Activated CD4-positive, alpha-beta memory T cell treated with anti-CD3 and anti-CD28 coated beads for 36 hours (primary cell): ENCODE measurements at places on chromosomes 1 and 21.
A peak's percentile ranks its signal among the peaks of the same experiment; 100 is the strongest.

DNA sequence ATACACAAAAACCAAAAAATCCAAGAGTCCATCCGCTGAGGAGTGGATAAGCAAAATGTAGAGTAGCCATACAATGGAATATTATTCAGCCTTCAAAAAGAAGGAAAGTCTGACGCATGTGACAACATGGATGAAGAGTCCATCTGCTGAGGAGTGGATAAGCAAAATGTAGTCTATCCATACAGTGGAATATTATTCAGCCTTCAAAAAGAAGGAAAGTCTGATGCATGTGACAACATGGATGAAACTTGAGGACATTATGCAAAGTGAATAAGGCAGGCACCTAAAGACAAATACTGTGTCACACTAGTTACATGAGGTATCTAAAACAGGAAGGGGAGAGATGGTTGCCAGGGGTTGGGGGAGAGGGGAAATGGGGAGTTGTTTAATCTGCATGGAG lies 14.0 kb upstream of the IGSF21 start:
- DNase-seq = no peak

DNA sequence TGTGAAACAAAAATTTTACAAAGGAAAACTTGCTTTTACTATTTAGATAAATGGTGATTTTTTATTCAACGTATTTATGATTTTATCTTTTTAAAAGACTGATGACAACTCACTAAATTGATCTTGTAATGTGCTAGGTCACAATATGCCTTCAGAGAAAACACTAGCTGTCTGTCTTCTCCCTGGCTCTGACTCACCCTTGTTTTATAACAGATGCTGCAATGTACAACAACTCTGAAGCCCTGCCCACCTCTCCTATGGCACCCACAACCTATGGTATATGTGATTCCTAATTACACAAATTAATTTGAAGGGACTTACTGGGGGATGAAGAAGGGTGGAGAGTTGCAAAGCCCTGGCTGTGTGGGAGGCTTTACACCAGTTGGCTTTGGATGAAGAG lies 24.7 kb upstream of the HSD17B7 start:
- DNase-seq = no peak

GRCh38 chr1:2224170-2224584 lies 3.9 kb upstream of the SKI start:
- DNase-seq = no peak

DNA sequence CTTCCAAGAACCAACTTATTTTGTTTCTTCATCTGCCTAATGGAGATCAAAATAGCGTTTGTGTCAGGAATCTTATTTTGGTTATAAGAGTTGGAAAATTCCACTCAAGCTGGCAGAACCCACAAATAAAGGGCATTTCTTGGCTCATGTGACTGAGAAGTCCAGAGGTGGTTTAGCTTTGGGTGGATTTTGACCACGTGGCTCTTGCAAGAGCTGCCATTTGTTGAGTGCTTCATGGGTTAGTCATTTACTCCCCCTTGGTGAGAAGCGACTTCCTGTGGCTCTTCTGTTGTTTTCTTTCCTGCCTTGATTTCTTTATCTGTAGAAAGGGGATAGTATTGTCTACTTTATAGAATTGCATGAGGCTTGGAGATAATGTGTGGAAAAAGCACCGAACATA lies 9.5 kb upstream of the RNF186 start:
- DNase-seq = no peak

DNA sequence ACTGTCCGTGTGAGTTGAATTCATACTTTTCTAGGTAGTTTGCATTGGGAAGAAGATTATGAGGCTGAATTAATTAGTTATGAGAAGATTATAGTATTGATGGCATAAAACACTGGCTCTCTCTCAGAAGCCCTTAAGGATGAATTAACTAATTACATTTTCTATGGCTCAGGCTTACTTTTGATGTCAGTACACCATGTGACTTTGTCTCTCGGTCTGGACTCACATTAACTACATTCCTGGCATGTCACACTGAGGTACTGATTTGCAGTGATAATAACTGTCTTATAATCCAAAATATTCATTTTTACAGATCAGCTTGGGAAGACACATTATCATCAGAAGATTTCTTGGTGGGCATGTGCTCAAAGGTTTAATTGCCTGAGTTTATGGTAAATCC lies 362.2 kb downstream of the ZP4 start:
- DNase-seq = no peak

- no peak for DNase-seq
Measured at GRCh38 chr1:23196627-23197328, 20.5 kb downstream of the HTR1D start.

DNA sequence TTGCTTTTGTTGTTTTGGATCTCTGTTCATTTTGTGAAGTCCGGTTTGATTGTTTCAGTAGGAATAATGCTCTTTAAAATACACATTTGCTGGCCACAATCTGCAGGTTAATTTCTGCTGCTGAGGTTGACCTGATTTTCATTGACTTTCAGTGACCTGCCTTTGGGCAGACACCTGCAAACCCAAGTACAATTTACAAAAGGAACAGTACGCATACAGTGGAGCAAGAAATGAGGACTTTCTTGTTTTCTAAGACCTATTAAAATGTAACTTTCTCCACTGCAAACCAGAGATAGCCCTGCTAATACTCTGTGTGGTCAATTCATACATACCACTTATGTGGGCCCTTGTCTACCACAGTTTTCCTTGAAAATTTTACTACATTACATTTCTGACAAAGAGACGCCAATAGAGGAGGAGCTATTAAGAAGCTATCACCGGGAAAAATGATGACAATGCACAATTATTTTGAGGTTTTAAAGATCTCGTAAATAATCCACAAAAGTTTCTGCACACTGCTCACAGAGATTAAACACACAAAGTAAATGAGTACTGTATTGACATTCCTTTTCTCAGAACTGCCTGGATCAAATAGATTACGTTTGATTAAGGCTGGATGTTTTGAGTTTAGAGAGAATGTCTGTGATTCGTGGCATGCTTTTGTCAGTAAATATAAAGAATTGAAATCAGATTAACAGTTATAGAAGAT lies 141.9 kb downstream of the SDCCAG8 start:
- no peak for DNase-seq

DNA sequence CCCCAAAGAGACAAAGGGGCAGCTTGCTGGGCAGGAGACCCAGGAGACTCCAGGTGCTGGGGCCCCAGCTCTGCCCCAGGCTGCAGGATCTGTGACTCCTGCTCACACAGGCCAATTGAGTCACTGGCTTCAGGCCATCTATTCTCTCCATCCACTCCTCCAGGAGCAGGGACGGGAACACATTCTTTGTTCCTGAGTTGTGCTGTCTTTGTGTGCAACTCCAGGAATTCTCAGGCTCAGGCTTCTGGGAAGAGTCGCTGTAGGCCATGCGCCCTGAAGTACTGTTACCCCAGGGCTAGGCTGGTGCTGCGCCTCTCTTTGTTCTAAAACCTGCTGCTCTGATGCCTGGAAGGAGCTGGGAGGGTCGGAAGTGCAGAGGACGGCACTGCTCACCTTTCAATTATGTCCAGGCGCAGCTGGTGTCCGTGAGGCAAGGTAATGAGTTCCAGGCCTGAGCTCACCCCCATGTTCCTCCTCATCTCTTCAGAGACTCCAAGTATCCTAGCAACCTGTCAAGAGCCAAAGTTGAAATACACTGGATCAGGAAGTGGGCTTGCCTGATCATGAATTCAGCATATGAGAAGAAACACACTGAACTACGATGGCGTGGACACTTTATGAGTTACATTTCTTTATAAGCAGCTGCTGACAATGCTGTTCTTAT lies 105.9 kb downstream of the BCAR3 start:
- no peak for DNase-seq

DNA sequence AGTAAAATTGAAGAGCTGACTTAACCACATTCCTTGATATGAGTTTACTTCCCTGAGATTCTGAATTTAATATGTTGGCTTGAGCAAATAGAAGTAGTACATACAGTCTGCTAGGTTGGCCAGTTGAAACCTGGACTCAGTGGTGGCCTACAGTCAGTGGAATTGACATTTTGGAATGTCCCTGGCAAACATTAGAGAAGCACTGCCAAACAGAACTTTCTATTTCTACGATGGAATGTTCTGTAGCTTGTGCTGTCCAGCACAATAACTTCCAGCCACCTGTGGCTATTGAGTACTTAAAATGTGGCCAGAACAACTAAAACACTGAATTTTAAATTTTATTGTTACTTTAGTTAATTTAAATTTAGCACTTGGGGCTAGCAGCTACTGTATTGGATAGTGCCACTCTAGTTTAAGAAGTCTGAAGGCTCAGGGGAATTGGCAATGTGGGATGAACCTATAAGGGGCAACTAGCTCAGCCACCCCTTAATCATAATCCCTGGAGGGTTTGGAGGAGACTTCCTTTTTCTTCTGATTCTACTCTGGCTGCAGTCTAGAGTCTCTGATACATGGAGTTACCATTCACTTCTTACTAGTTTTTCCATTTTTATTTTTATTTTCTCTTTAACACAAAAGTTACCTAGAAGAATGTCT lies 10.3 kb upstream of the TEDDM1 start:
- DNase-seq = no peak

- DNase-seq = no peak
Measured at GRCh38 chr1:39996396-39997004, 41.6 kb downstream of the MFSD2A start.

- DNase-seq = peak; percentile 20
Measured at GRCh38 chr1:89363196-89363595, 663 bp upstream of the GBP6 start.

GRCh38 chr1:188889166-188889565 lies 1588.5 kb downstream of the BRINP3 start:
- DNase-seq = no peak

GRCh38 chr1:165342587-165342986 lies 13.9 kb downstream of the LMX1A start:
- DNase-seq = no peak

GRCh38 chr1:92473781-92474495 lies 12.8 kb downstream of the GFI1 start:
- peak; percentile 73 for DNase-seq

GRCh38 chr1:219326843-219327242 lies 153.2 kb downstream of the LYPLAL1 start:
- no peak for DNase-seq

DNA sequence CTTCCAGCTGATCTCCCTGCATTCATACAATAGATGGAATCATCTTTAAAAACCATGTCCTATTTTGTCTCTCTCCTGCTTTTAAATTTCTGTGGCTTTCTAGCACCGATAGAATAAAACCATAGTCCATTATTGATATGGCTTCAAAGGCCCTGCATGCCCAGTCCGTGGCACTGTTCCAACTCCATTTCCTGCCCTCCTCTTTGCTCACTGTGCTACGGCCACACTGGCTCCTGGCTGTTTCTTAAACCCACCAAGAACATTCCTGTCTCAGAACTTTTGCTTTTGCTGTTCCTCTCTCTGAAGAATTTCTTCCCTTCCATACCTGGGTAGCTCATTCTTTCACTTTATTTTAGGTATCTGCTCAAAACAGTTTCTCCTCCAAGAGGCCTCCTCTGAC lies 7.2 kb downstream of the SLAMF1 start:
- peak; percentile 44 for DNase-seq

GRCh38 chr1:967466-968343 lies 1.4 kb downstream of the PLEKHN1 start:
- DNase-seq = no peak

GRCh38 chr1:87968197-87968955 lies 639.7 kb downstream of the LMO4 start:
- DNase-seq = no peak

DNA sequence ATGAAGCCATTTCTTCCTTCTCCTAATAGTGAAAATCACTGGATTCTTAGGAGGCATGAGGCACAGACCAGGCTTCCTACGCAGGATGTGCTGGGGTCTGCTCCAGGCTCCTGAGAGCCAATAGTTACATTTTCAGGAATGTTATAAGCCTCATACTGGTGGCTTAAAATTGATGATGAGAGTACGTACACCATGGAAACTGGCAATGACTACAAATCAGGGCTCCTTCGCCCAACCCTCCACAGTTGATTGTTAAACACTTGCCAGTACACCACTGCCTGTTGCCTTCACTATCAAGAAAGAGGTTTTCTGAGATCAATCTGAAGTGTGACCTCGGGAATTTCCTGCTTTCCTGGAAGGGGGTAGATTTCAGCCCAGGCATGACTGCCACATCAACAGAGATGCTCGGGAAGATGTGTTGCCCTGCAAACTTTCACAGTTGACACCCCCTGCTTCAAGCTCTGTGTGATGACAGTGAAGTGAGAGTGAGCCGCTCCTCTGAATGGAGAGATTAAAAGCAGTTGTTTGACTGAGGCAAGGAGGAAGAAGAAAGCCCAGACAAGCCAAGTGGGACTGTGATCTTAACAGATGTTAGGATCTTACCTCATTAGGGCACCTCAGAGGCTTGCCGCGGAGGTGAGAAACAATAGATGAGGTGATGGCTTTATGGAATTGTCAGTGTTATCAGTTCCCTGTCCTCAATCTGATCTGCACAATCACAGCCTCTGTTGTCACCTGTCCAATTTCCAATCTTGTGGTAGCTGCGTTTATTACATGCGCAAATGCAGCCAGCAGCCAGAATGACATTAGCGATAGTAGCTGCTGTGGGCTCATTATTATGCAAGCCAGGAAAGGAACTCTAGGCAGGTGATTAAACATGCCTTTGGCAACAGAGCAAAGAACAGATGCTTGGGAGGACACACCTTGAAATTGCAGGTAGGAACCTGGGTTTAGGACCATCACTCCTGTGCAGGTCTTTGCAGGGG lies 277.3 kb downstream of the KAZN start:
- no peak for DNase-seq

DNA sequence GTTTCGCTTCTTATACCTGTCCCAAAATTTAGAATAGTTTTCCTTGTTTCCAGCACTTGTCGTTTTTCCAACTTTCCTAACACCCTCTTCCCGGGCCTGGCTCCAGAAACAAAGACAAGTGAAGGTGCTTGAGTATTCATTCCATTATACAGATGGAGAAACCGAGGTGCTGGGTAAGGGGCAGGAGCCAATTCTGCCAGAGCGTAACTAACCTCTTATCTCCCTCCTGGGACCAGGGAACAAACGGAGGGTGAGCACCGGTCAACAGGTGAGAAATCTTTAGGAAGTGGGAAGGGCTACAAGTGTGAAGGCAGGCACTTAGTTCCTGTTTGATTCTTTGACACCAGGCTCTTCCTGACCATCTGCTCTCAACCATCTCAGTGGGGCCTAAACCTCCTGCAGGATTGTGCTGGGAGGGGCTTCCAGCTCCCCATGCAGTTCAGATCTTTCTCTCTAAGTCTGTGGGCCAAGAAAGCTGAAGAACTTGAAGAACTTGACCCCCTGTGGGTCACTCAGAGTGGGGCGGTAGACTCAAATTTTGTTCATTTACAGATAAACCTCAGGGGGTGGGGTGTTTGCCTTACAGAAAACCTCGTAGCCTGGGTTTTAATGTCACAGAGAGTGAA lies 8.7 kb downstream of the PLXNA2 start:
- DNase-seq = no peak
